ENCODE measurements at places on chromosomes 1 and 21.

DNA sequence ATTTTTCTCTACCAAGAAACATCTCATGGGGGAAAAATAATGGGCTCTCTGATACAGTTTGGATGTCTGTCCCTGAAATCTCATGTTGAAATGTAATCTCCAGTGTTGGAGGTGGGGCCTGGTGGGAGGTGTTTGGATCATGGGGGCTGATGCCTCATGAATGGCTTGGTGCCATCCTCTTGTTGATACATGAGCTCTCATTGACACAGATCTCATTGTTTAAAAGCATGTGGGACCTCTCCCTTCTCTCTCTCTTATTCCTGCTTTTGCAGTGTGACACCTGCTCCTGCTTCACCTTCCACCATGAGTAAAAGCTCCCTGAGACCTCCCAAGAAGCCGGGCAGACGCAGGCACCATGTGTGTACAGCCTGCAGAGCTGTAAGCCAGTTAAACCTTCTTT is 332.5 kb upstream of the NRIP1 start:
- no peak for DNase-seq

- no peak for DNase-seq
These were observed 3.6 kb upstream of the NPPA start for GRCh38 chr1:11851180-11851579.

GRCh38 chr1:25137521-25138395 is 94.5 kb downstream of the SYF2 start:
- DNase-seq = no peak

DNA sequence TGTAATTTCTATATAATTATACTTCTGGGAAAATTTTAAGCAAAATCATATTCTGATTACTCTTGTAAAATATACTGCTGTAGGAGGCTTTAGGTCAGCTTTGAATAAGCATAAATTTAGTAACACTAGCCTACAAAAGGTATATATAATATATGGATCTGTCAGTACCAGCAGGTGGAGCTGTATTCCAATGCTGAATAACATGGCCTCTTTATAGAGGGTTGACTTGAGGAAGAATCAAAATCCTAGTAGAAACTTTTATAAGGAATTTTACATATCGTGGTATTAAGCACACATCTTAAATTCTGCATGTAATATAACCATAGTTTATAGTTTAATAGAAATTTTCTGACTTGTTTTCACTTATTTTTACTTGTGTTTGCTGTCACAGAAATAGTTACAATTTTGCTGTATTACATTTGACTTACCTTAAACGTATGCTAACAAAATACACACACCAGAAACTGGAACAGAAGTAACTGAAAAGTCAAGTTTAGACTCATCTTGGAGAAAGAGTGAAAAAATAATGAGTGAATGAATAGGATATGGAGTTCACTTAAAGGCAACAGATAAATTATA is 79.3 kb downstream of the HMCN1 start:
- DNase-seq = no peak

DNA sequence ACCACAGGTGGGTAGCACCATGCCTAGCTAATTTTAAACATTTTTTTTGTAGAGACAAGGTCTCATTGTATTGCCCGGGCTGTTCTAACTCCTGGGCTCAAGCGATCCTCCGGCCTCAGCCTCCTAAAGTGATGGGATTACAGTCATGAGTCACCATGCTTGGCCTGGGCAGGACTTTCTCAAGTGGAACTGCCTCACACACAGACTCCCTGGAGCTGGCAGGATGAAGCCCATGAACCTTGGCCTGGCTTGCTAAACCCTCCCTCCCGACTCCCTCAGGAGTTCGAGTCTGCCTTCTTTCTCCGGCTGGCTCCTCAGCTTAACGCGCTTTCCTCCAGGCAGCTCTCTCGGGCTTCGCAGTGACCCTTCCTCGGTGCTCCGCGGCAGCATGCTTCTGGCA is 7.7 kb upstream of the ECE1 start:
- DNase-seq = no peak

DNA sequence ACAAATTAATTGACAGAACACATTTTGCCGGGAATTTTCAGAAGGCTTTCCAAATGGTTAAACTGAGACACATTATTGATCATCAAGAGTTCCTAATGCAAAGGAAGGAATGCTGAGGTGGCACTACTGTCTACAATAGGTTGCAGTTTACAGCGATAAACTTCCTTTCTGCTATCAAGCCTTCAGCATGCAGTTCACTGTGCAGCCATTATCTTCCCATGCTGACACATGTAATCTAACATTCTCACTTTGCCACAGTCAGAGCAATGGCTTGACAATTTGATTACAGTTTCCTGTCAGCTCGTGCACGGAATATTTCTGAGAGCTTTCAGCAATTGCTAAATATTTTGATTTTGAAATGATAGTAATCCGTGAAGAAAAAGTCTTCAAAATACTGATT is 166.9 kb upstream of the PRMT6 start:
- DNase-seq = no peak

GRCh38 chr1:180358649-180359048 is 128.6 kb downstream of the LHX4 start:
- DNase-seq = no peak

DNA sequence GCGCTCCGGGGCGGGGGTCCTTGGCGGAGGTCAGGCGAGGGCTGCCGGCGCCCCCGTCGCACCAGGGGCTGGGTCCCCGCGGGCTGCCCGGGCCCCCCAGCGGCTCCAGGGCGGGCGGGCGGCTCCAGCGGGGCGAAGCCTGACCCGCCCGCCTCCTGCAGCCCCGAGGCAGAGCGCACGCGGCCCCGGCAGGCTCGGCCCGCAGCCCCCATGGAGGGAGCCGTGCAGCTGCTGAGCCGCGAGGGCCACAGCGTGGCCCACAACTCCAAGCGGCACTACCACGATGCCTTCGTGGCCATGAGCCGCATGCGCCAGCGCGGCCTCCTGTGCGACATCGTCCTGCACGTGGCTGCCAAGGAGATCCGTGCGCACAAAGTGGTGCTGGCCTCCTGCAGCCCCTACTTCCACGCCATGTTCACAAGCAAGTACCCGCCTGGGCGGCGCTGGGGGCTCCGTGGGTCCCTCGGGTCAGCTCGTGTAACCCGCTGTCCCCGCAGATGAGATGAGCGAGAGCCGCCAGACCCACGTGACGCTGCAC is 817 bp downstream of the KLHL17 start:
- DNase-seq = no peak

- DNase-seq = no peak
These were observed 58.1 kb downstream of the CASZ1 start for GRCh38 chr1:10738061-10739058.

- DNase-seq = no peak
These were observed 4.6 kb downstream of the OBSCN start for GRCh38 chr1:228212415-228212965.

DNA sequence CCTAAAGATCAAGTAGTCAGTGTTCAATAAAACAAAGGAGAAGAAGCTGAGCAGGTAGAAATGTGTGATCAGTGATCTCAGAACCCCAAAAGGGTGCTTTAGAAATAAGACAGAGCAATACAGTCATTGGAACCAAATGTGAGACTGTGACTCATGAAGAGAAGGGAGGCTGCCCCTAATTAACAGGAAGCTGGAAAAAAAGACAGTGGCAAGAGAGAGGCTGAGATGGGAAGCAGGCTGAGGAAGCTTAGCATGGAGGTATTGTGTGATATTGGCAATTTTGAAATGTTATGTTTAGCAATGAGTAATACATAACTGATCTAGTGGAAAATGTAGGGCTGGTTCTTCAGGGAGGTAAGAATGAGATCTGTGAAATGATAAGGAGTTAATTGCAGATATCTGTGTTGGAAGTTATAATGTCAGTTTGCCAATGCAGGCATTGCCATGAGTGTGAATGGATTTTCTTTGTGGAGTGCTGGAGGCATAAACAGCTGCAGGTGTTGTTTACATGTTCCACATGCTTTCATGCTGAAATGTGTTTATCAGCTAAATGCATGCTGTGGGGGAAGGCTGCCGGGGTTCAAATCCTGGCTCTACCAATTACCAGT is 90.6 kb upstream of the CACNA1E start:
- DNase-seq = no peak

- no peak for DNase-seq
These were observed 644.5 kb downstream of the NPHP4 start for GRCh38 chr1:5347726-5348125.

Measured in GM12891 (cell line).